ENCODE measurements at places on chromosomes 1 and 21.

DNA sequence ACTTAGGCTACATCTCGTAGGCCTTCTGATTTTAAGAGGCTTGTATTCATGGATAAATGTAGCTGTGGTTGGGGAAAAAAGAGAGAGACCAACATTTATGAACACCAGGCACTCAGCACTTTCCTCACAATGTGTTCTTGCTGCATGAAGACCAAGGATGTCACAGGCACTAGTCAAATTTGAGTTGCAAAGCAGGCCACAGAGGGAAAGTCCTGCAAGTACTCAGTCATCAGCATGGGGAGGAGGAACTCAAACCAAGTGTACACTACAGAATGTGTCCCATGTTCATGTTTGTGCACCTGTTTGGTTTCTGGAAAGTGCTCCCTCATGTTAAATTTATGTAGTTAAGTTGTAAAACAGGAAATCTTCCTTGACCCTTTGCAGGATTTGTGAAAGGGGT is 8.7 kb upstream of the MAP3K7CL start:
- no peak for DNase-seq

DNA sequence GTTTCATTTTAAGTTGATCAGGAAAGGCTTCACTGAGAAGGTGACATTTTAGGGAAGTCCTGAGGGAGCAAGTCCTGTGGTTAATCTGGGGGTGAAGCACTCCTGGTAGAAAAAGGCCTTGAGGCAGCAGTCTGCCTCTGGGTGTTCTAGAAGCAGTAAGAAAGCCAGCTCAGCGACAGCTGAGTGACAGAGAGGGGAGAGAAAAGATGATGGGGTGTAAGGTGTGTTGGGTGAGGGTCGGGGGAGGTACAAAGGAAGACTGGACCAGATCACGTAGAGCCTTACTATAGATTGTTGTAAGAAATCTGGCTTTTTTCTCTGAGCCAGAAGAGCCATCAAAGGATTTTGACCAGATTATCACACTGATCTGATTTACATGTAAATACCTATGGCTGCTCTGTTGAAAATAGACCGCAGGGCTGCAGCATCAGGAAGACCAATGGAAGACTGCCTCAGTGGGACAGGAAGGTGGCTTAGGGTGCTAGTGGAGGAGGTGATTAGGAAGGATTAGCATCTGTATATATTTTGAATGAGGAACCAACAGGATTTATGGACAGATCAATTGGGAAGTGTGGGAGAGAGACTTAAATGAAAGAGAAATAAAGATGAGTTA is 131.2 kb downstream of the CDC7 start:
- no peak for DNase-seq

DNA sequence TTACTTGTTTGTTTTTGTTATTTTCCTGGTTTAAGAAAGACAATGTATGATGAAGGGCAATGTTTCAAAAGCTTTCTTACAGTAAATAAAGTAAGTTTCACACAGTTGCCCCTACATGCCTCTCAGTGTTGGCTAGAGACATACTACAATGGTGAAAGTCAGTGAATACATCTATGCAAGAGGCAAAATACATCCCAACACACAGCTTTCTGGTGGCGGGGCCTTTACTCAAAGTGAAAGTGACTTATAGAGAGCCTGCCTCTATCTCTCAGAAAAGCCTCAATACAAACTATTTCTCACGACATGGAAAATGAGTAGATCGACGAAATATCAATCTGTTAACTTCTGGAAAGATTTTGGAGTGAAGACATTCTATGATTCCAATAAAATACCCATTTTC is 122.3 kb downstream of the SLC30A10 start:
- DNase-seq: no peak

GRCh38 chr1:6329396-6329795 is 64.2 kb downstream of the ACOT7 start:
- no peak for DNase-seq

GRCh38 chr1:61184040-61184713 is 101.8 kb downstream of the NFIA start:
- peak; percentile 92 for DNase-seq

Data from dorsolateral prefrontal cortex (tissue), 122 donors.